ENCODE measurements at places on chromosomes 5 and 9.

- DNase-seq: no peak
These were observed 153.5 kb downstream of the PRELID2 start for GRCh38 chr5:145681686-145682085.

GRCh38 chr5:133927300-133928180 lies 40.9 kb downstream of the C5orf15 start:
- DNase-seq: no peak

DNA sequence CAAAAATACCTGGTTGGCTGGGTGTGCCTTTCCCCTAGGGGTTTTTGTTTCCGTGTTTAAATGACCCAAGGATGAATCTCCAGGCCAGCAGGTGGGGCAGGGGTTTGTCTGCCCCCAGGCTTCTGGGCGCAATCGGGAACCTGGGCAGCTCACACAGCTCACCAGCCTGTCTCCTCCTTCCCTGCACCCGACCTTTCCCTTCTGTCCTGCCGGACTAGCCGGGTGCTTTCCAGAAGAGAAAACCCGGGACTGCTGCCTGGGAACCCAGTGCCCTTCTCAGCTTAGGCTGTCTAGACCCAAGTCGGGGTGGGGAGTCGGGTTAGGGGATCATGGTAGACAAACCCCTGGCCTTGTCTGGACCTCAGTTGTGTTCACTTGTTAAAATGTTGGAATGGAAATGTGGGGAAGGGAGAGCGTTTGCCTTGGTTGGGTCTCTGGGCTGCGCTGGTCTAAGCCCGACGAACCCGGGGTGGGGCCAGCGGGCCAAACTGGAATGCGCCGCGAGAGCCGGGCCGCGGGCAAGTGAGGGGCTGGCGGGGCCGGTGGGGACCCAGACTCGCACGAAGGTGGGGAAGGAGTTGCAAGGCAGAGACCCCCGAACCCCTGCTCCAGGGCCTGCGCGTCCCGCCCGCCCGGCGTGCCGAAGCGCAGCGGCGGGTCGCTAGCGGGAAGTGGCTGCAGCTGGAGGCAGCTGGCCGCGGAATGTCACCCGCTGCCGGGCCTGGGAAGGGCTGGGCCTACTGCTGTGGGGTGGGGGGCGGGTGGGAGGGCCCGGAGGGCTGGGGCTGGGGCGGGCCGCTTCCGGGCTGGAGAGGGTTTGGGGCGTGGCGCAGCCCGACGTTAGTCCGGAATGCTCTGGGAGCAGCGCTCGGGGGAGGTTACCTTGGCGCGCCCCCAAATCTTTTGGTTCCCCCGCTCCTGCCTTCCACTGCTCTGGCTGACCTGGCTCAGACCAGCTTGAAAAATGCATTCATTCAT lies 84.6 kb downstream of the DAB2IP start:
- DNase-seq: no peak

GRCh38 chr5:175582697-175583096 lies 75.2 kb upstream of the HRH2 start:
- no peak for DNase-seq

- no peak for DNase-seq
These were observed 142.0 kb upstream of the TRPM3 start for GRCh38 chr9:71263451-71263850.

GRCh38 chr9:22446589-22446949 lies at the start of gene DMRTA1:
TSS of gene DMRTA1 (plus strand) at chr9:22446824. CDS start at chr9:22447066, 242 bp downstream.
- no peak for DNase-seq

GRCh38 chr5:103744159-103744558 lies 181.6 kb upstream of the NUDT12 start:
- no peak for DNase-seq

DNA sequence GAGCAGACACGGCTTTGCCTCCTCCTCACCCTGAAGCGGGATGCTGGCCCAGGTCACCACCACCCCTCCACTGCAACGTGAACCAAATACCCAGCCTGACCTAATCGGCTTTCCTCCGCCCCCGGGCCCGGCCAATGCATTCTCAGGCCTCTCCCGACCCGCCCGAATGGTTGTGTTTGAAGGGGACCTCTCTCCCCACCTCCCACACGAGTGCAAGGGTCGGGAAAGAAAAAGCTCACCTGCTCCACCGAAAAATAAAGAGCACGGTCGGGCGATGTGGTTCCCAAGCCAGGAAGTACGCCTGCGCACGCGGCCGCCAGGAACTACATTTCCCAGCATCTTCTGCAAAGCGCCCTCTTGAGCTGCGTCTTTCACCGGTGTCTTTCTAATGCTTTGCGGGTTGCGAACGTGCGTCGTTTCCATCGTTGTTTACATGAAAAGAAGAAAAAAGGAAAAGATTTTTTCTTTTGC lies at the start of gene ZNF883:
ZNF883 (minus strand) TSS at position 282 of the 471 bp plus-strand sequence.
- peak; percentile 6 for DNase-seq

DNA sequence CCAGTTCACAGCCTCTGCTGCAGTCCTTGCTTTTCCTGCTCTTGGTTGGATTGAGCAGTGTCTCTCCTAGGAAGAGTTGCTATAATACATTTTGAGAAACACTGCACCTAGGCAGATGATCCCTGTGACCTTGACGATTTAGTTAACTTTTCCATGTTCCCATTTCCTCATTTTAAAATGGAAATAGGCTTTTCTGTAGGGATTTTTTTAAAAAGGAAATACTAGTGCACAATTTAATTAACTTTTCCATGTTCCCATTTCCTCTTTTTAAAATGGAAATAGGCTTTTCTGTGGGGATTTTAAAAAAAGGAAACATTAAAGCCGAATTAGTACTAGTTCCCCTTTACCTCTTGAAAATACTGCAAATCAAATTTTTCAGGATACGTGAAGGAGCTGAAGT lies 4.7 kb downstream of the ATP6V0E1 start:
- no peak for DNase-seq

DNA sequence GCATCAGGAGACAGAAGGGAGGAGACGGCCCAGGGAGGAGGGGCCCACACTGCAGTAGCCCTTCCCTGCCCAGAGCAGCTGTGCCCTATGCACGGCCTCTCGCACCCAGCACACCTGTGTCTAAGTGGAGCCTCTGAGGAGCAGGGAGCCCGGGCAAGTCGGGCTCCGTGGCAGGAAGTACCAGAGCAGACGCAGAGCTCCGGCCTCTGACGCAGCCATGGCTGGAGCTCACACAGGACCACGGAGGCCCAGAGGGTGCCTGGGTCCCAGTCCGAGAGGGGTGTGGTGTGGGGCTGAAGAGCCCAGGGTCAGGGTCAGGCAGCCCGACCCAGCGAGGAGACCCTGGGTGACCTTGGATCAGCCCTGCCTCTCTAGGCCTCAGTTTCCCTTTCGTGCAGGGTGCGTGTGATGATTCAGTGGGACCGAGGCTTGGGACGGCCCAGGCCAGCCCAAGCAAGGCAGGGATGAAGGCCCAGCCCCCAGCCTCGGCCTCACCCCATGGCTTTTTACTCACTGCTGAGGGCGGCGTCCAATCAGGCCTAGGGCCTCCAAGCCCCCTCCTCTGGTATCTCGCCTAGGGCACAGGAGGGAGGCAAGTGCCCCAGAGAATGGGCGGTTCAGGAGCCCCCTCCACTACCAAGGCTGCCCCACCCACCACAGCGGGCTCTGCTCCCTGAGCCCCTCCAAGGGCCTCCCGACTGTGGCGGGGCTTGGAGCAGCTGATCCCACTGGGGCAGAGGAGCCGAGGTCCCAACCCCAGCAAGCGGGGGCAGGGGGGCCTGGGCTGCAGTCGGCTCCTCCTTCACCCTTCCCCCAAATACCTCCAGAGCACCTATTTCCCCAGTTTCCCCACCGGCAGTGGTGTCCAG lies 4.3 kb upstream of the AGPAT2 start:
- DNase-seq: no peak

GRCh38 chr9:131096269-131097125 lies at the start of gene AIF1L:
TSS of gene AIF1L (plus strand) at chr9:131096531. CDS start at chr9:131096630, 99 bp downstream.
- DNase-seq: no peak

DNA sequence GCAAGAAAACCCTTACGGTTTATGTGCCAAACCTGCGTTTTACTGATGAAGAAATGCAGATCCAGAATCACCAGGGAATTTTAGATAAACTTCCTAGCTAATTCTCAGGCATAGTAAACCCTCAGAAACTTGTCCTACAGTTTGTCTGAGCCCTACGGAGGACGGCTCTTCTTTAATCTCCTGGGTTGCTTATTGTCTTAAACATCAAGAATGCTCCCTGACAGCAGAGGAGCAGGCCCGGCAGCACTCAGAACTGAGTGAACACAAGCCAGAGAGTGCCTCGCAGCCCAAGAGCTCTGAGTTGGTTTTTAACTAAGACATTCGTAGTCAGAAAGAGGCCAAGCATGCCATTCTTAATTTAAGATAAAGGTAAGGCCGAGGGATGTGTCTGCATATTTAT lies 114.7 kb upstream of the ERCC6L2 start:
- no peak for DNase-seq

DNA sequence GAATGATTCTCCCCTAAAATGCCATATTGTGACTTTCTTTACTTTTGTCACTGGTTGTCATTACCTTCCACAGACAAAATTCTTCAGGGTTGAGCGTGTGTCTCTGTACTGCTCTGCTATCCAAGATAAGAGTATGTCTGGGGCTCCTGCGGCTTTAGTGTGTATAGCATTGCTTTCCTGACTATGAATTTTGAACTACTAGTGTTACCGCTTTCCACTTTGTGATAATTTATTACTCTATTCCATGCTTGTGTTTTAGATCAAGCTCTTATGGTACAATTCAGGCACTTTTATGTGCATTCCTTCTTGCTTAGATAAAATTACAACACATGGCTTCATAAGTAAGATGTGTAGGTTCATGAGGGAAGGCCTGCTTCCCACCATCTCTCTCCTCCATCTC lies 51.5 kb upstream of the MEF2C start:
- no peak for DNase-seq

- no peak for DNase-seq
These were observed 102.4 kb upstream of the SMC2 start for GRCh38 chr9:103991698-103992097.

DNA sequence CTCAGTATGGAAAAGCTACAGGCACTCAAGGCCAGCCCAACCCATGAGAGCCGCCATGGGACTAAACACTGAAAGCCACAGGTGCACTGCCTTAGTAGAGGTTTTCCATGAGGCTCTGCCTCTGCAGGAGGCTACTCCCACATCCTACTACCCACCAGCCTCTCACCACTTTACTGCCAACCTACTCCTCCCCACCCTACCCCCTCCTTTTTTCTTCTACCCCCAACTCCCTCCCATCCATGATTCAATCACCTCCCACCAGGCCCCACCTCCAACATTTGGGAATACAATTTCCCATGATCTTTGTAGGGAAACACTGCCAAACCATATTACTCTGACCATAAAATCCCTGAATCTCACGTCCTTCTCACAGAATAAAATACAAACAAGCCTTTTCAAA lies 101.6 kb upstream of the CTSV start:
- no peak for DNase-seq

DNA sequence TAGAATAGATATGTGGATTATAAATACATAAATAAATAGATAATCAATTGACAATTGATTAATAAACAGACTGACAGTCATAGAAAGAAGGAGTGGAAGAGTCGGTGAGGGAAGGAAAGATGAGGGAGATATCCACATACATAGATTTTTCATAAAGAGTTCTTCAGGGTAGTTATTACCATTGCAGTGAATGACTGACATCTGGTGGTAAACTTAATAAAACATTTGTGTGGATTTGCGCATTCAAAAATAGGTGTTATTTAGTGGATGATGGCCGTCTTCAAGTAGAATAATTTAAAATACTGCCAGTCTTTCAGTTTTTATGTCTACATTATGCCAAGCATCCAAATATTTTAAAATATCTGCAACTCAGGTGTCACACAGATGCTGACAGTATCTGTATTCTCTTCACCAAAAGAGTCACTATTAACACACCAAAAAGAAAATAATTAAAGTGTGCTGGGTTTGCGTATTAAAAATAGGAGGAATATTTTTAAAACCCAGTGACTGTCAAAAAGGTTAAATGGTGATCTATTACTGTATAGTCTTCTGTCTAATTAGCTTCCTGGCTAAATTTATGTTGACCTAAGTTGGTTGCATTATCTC lies 78.8 kb downstream of the GIN1 start:
- no peak for DNase-seq

DNA sequence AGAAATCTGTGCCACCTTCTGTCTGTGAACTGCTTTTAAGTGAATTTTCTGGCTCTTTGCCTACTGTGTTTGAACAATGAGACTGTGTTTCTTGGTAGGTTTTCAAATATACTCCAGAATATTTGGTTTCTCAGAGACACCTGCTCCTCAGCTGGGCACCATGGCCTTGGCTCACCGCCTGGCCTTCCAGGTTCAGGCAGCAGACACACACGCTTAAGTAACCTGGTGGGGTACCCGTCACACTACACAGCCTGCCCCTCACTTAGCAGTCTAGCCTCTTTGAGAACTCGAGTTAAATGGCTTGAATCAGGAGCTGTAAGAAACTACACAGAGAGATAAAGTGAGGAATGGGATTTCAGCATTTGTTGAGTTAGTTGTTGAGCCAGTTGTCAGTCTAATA lies 530.5 kb downstream of the MTRR start:
- no peak for DNase-seq
